ENCODE measurements at places on chromosomes 5 and 9.
A peak's percentile ranks its signal among the peaks of the same experiment; 100 is the strongest.

DNA sequence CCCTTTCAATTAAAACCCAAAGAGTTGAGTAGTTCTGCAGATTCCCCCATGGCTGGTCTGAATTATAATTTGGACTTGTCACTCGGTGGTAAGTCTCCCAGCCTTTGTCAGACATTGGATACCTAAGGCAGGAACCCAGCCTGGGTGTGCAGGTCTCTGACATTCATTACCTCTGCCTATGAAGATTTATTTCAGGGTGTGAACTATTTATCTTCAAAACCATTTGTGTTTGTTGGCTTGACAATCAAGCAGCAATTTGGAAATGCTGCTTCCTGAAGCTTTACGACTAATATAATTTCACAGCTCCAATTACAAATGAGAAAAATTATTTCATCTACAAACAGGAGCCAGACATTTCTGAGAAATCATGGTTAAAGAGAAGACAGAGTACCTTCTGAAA, 160.5 kb downstream of the DOCK2 start:
- no peak for DNase-seq

DNA sequence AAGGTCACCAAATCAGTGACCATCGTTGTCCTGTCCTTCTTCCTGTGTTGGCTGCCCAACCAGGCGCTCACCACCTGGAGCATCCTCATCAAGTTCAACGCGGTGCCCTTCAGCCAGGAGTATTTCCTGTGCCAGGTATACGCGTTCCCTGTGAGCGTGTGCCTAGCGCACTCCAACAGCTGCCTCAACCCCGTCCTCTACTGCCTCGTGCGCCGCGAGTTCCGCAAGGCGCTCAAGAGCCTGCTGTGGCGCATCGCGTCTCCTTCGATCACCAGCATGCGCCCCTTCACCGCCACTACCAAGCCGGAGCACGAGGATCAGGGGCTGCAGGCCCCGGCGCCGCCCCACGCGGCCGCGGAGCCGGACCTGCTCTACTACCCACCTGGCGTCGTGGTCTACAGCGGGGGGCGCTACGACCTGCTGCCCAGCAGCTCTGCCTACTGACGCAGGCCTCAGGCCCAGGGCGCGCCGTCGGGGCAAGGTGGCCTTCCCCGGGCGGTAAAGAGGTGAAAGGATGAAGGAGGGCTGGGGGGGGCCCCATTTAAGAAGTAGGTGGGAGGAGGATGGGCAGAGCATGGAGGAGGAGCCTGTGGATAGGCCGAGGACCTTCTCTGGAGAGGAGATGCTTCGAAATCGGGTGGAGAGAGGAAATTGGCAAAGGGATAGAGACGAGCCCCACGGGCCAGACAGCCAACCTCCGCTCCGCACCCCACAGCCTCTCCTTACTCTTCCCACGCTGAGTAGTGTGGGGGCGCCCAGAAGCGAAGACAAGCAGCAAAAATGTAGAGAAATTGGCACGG, 1.7 kb downstream of the RXFP3 start:
- no peak for DNase-seq

DNA sequence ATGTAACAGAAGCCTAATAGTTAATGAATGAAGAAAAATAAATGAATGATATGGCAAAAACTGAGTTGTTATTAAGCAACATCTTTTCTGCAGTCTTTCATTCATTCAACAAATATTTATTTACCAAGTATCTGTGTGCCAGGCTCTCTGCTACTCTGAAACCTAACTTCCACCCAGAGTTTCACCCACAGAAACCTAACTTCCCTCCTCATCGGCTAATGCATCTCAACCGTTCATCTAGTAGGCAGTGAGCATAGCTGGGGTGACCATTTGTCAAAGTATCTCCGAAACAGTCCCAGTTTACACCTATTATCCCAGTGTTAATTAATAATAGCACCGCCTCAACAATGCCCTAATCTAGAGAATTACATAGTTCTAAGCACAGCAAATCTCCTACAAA, 1.5 kb downstream of the TTC39B start:
- DNase-seq: no peak

DNA sequence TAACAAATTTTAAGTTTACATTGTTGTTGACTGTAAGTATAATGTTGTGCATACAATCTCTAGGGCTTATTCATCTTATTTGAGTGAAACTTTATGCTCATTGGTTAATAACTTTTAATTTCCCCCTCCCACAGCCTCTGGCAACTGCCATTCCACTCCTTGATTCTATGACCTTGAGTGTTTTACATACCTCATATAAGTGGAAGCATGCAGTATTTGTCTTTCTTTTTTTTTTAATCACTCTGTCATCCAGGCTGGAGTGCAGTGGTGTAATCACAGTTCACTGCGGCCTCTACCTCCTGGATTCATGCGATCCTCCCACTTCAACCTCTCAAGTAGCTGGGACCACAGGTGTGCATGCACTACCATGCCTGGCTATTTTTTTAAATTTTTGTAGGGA, 83.9 kb downstream of the KCTD16 start:
- DNase-seq: no peak

DNA sequence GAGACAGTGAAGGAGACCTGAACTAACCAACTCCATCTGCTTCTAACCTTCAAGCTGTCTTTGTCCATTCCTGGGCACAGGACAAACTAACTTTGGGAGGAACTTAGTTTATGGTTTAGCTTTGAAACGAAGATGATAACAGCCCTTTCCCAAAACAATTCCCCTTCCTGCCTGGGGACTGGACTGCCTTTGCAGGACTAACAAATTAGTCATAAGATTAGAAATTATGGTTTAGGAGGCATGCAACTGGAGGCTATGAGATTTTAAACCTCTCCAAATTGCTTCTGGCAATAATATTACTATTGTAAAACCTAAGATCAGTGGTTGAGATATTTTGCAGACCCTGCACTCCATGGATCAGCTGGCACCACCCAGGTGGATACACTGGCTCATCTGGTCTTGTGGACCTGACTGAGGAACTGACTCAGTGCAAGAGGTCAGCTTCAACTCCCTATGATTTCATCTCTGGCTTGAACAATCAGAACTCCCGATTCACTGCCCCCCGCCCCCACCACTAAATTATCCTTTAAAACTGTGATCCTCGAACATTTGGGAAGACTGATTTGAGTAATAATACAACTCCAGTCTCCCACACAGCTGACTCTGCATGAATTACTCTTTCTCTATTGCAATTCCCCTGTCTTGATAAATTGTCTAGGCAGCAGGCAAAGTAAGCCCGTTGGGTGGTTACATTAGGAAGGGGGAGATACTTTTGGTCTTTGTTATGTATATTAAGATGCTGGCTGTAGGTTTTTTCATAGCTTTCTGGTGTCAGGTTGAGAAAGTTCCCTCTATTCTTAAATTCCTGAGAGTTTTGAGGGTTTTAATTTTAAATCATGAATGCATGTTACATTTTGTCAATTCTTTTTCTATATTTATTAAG, 213.3 kb downstream of the TSSK1B start:
- no peak for DNase-seq

DNA sequence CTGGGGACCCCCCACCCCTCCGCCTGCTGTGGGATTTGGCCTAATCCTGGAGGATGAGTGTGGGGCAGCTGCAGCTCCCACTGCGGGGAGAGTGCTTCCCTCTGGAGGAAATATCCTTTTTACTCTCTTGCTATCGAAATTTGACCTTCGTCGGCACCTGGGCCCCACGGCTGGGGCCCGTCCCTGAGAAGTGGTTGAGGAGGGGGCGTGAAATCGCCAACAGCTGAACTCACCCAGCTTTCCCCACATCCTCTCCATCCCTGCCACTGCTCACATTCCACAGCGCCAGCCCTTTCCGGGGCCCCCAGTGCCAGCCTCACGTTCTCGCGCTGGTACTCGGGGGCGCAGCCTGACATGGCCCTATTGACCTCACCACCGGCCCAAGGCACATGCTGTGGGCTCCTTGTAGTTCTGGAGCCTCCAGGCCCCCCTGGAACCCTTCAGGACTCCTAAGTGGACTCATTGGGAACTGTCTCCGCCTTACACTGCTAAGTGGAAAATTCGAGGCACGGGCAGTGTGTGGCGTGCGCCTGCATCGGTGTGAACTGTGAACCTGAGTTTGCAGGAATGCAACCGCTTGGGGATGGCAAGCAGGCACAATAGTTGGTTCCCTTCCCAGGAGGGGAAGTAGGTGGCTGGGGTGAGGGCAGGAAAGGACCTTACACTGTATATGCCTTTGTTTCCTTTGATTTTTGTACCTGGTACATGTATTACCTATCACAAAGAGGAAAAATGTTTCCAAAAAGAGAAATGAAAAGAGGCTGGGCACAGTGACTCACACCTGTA, 19.2 kb downstream of the FGFR4 start:
- no peak for DNase-seq

GRCh38 chr5:180889381-180889780, 9.6 kb upstream of the BTNL8 start:
- DNase-seq: no peak

- DNase-seq: no peak
Measured at GRCh38 chr9:120435091-120435490, 144.9 kb downstream of the CDK5RAP2 start.

- no peak for DNase-seq
Measured at GRCh38 chr9:105187781-105188180, 56.7 kb upstream of the SLC44A1 start.

- no peak for DNase-seq
Measured at GRCh38 chr9:36659500-36659899, 86.8 kb downstream of the MELK start.

DNA sequence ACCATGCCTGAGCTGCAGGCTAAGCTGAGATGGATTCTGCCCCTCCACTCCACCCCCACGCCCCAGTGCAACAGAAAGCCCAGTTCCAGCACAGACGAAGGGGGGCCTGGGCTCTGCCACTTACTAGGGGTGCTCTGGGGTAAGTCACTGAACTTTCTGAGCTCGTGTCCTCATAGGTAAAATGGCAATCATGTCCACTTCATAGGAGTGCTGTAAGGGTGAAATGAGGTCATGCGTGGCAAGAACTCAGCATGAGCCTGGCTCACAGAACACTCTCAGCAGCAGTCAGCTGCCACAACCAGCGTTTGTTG, 8.4 kb upstream of the PSD2 start:
- DNase-seq: no peak

- DNase-seq: peak; percentile 75
Measured at GRCh38 chr9:105694848-105695581, 674 bp downstream of the TMEM38B start.

- DNase-seq: no peak
Measured at GRCh38 chr9:32455738-32456137, 70.3 kb downstream of the RIGI start.

GRCh38 chr9:71931166-71931565, 19.7 kb downstream of the C9orf85 start:
- no peak for DNase-seq

- no peak for DNase-seq
Measured at GRCh38 chr9:8872802-8873201, 1073.2 kb upstream of the DMAC1 start.

DNA sequence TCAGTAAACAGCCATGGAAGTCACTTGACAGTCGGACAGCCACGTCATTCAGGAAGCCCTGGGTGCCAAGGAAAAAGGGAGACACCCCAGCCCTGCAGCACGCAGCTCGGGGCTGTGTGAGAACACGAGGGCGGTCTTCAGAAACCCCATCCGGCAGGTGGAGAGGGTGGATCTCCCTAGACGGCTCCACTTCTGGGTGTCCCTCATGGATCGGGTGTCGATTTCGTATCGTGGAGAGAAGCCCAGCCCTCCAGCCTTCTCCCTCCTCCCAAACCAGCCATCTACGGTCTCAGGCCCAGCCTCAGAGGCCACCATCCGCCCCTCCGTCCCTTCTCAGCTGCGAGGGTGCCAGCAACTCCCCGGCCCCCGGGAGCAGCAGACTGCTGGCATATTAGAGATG, 65.5 kb upstream of the BARHL1 start:
- no peak for DNase-seq

GRCh38 chr9:3398232-3398648, 127.6 kb downstream of the RFX3 start:
- DNase-seq: no peak

GRCh38 chr5:78467752-78468357, 107.4 kb downstream of the SCAMP1 start:
- peak; percentile 56 for DNase-seq

- no peak for DNase-seq
Measured at GRCh38 chr9:128943832-128944620, 3.4 kb downstream of the DOLK start.

- DNase-seq: peak; percentile 25
Measured at GRCh38 chr5:149904293-149904886, 40.2 kb downstream of the PDE6A start.

GRCh38 chr5:90824436-90824835, 265.8 kb downstream of the ADGRV1 start:
- DNase-seq: no peak

DNA sequence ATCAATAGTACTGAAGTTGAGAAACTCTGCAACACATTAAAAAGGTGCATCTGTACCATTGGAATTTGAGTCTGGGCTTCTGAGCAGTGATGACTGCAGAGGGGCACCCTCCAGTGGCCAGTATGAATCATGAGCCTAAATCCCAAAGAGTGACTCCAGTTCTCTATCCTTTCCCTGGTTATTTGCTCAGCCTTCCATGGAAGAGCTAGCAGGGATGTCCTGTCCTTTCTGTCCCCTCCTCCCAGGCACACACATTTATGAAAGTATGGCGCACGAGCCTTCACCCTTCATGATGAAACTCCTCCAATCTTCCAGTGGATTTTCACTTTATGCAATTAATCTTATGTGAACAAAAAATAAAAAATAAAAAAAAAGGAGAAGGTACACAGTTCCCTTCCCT, 81.0 kb downstream of the ESM1 start:
- DNase-seq: peak; percentile 45

DNA sequence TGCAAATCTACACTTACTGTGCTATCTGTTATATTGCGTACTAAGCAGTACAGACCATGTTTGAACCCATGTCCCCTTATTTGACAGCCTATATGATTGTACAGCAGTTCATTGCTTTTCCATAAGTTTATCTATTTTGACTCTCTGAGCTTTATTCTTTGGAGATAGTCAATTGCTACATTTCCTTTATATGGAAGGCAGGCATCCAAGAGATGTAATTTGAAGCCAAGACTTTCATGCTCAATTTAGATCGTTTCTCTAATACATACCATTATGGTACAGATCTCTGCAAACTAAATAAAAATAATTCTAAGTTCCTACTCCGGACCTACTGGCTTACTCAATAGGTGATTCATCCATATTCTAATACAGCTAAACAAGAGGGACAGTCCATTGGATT, 424.8 kb downstream of the TMEM38B start:
- DNase-seq: no peak
